CD4-positive, CD25-positive, alpha-beta regulatory T cell (primary cell): ENCODE measurements at places on chromosomes 3 and 15.
A peak's percentile ranks its signal among the peaks of the same experiment; 100 is the strongest.

DNA sequence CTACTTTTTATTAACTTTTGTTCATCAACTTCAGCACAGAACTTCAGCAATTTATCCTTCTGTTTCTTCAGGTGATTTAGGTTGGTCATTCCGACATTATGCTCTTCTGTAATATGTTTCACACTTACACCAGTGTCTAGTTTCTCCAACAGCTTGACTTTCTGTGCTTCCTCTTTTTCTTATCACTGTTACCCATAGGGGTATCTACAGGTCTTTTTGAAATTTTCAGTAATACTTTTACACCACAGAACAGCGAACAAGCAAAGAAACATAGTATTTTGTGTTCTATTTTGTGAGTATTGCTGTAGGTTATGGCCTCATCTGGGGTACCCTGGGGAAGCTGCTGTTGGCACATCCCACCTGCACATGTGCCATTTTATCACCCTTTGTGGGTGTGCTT lies 260.7 kb downstream of the NSUN3 start:
- DNase-seq: no peak

- DNase-seq: no peak
Observed at GRCh38 chr3:189652042-189652441, 20.9 kb downstream of the TP63 start.

DNA sequence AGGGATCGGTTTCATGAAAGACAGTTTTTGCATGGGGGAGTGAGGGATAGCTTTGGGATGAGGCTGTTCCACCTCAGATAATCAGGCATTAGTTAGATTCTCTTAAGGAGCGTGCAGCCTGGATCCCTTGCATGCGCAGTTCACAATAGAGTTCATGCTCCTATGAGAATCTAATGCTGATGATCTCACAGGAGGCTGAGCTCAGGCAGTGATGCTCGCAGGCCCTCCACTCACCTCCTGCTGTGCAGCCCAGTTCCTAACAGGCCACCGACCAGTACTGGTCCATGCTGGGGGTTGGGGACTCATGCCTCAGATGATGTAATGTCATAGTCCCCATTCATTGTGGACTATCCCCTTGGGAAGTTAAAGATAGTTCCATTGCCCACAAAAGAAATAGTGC lies 255.8 kb downstream of the CACNA2D3 start:
- no peak for DNase-seq

GRCh38 chr15:42139596-42139995 lies 16.8 kb downstream of the PLA2G4F start:
- DNase-seq: no peak

DNA sequence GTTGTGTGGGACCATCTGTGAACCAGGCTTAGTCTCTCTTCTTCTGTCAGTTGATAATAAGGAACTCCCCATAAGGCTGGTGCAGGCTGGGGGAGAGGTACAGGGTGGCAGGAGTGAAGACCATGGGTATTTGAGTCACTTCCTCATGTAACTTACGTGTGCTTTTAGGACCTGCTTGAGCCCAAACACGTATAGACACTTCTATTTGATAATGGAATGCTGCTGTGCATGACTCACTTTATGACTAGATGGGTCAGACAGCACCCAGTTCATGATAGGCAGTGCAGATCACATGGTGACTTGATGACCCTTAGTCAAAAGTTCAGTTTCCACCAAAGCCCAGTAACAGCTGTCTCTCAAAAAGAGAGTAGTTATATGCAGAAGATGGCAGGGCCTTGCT lies 490.9 kb downstream of the ZBBX start:
- no peak for DNase-seq

DNA sequence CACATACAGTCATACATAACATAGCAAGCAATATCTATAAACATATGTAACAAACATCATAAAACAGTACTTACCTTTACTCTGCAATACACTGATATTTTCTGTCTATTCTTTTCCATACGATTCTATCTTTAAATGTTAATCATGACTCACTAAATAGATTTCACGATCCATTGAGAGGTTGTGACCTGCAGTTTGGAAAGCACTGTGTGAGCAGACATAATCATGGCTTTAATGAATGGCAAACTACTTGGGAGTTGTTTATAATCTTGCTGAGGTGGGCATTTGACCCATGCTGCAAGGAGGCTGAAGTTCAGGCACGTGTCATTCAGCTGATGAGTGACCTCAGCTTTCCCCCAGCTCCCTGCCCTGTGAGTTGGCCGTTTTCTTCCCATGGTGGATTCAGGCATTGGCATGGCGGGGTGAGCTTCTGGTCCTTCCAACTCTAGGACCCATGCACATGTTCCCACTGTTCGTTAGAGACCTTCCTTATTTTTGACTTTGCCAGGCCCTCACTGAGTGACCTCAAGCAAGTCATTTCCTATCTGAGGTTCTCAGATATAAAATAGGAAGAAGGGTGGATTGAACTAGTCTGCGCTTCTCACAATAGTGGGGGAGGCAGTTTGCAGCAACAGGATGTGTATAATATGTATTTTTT lies 41.7 kb downstream of the PAQR5 start:
- no peak for DNase-seq

DNA sequence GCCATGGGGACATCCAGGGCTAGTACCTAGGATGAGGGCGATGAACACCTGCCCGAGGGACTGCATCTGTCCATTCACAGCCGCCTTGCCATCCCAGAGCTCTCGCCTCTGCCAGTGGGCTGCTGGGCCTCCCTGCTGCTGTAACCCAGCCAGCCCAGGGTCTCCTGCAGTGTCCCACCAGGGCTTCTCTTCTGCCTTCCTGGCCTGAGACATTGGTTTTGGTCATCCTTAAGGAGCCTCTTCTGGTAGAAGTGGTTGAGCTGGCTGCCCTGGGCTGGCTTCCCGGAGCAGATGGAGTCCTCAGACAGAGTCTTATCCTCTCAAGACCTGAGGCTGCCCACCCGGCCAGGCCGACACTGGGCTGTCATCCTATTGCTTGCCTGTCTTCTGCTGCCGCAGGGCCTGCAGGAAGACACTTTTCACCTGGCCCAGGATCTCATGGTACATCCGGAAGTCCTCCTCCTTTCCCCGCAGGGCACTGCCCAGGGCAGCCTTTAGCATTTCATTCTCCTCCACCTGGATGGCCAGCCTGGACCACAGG lies 6.1 kb upstream of the HHATL start:
- DNase-seq: no peak

GRCh38 chr3:67083277-67083676 lies 85.2 kb downstream of the KBTBD8 start:
- peak; percentile 81 for DNase-seq

GRCh38 chr15:94665676-94666441 lies 434.5 kb downstream of the MCTP2 start:
- DNase-seq: no peak

- DNase-seq: no peak
Observed at GRCh38 chr3:120622457-120622856, 26.3 kb downstream of the NDUFB4 start.

DNA sequence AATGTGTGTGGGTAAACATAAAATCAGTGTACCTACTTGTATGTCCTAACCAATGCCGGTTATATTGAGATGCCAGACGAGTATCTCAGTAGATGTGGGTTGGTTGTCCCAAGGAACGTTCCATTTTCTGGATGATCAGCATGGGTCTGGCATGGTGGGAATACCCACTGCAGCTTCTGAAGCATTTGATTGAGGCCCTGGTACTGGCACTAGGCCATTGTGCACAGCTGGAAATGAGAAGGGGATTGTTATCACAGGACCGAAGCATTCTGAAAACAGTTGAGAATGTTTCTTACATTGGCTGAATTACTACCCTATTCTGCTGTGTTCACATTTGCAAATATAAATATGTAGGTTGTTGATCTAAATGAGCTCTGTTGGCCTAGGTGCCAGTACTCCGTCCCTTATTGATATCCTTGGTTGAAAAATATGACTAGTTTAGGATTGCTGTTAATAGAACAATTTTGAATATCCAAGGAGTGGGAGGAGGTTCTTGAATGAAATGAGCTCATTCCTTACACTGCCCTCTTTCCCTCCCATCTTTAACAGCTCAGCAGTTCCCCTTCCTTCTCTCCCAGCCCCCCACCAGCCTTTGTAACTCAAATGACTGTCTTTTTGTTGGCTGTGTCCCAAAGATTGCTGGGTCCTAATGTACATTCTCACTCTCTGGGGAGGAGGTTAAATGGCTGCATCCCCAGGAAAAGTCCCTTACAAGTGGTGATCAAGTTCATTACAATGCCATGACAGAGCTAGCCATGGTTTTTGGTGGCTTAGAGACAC lies 293.3 kb upstream of the TPM1 start:
- DNase-seq: no peak

DNA sequence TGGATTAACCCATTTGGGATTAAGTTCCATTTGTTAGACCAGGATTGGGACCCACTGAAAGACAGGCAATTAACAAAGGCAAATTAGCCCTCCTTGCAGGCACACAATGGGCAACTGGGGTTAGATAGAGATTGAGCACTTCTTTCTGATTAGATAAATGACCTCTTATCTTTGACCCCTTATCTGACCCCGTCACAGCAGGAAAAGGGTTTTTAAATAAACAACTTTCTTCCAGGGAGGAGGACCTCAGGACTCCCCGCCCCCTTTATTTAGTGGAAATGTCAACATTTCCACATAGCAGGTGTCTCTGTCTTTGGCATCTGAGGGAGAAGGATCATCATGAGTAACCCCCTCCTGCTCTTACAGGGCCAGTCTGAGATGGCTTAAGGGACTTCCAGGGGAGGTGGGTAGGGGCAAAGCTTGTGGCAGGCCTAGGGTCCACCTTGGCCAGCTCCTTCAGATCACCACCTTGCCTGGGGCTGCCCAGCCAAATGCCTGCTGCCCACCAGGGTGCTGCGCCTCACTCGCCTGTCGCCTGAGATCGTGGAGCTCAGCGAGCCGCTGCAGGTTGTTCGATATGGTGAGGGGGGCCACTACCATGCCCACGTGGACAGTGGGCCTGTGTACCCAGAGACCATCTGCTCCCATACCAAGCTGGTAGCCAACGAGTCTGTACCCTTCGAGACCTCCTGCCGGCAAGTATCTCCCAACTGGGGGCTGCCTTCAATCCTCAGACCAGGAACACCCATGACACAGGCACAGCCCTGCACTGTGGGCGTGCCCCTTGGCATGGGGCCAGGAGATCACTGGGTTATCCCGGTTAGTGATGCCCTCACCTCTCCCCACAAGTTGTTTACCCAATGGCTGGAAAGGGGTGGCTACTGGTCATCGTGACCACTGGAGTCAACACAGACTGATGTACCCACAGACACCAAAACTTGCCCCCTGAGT lies 2.6 kb upstream of the WDR6 start:
- no peak for DNase-seq

- peak; percentile 19 for DNase-seq
Observed at GRCh38 chr3:125110016-125110875, 54.4 kb upstream of the HEG1 start.

- no peak for DNase-seq
Observed at GRCh38 chr15:83815506-83815905, 161.6 kb downstream of the ADAMTSL3 start.

- DNase-seq: no peak
Observed at GRCh38 chr3:42192334-42193200, 73.4 kb downstream of the CCK start.

DNA sequence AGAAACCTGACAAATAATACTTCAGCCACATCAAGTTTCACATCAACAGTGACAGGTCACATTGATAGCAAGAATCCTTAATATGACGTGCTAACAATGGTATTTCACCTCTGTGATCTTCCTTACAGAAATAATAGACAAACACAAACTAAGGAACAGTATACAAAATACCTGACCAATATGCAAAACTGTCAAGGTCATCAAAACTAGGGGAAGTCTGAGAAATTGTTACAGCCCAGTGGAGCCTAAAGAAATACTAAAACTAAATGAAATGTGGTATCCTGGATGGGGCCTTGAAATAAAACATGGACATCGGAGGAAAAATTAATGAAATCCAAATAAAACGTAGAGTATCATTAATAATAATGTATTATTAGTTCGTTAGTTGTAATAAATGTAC lies 422.0 kb upstream of the ZNF385D start:
- no peak for DNase-seq

- peak; percentile 78 for DNase-seq
Observed at GRCh38 chr15:50764461-50765194, 878 bp downstream of the SPPL2A start.

DNA sequence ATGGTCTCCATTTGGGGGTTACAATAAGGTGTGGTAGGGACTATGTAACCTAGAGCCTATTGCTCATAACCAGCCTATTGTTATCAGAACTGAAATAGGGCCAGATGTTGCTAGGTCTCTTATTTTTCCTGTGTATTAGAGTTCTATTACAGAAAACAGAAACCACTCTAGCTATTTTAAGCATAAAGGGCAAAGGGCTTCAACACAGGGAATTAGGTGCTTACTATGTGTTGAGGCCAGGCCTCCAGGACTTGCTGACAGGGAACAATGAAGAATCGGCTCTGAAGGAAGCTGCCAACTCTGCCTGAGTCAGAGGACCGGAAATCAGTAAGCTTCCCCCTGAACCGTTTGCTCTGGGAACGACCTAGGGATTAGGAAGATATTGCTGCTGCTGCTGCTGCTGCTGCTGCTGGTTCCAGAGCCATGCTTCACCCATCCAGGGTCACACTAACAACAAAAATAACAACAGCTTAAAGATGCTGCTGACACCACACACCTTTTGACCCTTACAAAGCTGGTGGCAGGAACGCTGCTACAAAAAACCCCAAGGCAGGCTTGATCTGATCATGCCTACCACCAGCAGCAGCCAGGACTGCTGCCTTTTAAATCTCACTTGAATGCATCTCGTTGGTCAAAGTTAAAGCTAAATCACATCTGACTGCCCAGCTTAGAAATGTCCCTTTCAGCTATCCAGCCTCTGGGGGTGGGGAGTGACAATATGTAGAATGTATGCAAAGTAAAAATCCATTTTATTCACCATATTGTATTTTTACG lies 276.9 kb upstream of the IL12A start:
- DNase-seq: no peak

- no peak for DNase-seq
Observed at GRCh38 chr3:127412578-127413317, 124.9 kb upstream of the PRR20G start.

DNA sequence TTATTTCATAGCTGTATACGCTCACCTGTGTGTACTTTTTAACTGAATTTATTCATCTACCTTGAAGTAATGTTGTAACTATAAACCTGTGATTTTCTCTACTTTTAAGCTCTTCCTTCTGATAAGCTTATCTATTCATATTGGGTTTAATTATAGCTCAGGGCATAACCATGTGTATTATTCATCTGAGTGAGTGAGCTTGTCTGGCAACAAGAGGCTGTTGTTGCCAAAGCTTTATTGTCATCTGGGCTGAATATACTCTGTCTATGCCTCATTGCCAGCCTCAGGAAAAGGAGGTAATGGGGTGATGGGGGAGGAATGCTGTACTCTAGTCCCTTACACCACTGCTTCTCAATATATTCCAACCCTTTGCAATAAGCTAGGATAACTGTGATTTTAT lies 292.4 kb downstream of the UBE2E2 start:
- DNase-seq: no peak

- DNase-seq: no peak
Observed at GRCh38 chr15:32033186-32033890, 3.0 kb downstream of the CHRNA7 start.

- DNase-seq: no peak
Observed at GRCh38 chr3:18880691-18881090, 267.6 kb upstream of the KCNH8 start.

- no peak for DNase-seq
Observed at GRCh38 chr15:101384276-101384675, 89.2 kb upstream of the SNRPA1 start.

- no peak for DNase-seq
Observed at GRCh38 chr15:84765675-84766074, 17.3 kb downstream of the ZNF592 start.
